ENCODE measurements at places on chromosomes 3 and 15.

DNA sequence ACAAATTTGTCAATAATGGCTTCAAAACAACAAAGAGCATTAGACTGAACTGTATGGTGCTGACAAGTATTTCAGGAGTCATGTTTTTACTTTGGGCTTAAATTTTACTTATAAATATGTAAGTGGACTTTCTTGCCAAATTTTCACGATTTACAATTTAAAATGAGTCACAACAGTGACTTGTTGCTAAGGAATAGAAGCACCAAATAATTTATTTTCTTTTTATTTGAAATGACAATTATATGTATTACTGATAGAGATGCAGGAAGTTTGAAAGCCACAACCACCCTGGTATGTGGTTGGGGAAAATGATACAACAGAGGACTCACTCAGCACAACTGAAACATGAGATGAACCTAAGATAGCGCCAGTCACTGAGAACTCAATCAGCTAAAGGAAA, 90.3 kb downstream of the FMN1 start:
- no peak for DNase-seq

DNA sequence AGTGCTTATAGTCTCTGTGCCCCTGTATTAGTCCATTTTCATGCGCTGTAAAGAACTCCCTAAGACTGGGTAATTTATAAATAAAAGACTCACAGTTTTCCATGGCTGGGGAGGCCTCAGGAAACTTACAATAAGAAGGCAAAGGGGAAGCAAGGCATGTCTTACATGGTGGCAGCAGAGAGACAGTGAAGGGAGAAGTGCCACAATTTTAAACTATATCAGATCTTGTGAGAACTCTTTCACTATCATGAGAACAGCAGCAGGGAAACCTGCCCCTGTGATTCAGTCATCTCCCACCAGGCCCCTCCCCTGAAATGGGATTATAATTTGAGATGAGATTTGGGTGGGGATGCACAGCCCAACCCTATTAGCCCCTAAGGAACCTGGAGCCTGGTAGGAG, 243.2 kb downstream of the EDEM1 start:
- DNase-seq, result no peak

GRCh38 chr3:60056404-60056803, 1006.6 kb upstream of the CFAP20DC start:
- DNase-seq, result no peak

DNA sequence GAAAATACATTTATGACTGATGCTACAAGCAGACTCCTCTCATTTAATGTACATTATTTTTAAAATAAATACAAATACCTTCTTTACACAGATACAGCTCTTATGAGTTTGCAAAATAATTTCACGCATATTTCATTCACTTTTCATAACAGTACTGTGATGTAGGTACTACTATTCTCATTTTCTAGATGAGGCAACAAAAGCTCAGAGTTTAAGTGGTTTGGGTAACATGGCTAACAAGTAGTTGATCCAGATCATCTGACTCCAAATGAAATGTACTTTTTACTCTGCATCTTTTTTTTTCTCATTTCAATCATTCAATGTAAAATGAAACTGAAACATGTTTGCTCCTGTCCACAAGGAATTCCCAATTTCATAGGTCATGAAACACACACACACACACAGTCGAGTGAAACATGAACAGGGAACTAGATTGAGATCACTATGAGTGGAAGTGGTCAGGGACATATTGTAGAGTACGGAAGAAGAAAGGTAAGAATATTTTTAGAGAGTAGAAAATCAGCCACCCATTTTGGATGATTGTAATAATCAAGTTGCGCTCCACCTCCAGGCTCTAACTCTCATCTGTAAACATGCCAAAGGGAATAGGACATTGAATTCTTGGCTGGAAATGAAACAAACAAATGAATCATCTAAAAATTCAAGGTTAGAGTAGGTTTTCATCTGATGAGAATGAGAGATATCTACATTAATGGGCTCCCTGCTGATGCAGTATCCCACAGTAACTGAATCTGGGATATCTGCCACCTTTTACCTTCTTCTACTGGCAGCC, 92.4 kb downstream of the CLDN1 start:
- no peak for DNase-seq

DNA sequence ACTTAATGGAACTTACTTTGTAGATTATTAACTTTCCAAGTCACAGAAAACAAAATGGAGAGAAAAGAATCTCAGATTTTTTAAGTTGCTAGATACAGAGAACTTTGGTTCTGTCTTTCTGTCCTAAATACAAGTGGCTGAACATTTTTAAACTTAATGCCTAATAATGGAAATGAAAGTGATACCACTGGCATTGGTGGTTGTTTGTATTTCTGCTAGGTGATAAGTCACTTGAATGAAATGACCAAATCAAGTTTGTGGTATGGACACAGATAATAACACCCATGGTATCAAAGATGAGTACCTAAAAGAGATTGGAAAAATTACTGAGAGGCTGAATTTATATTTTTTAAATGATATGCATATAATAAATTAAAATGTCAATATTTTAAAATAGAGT, 502.1 kb downstream of the CNTN6 start:
- DNase-seq, result no peak

DNA sequence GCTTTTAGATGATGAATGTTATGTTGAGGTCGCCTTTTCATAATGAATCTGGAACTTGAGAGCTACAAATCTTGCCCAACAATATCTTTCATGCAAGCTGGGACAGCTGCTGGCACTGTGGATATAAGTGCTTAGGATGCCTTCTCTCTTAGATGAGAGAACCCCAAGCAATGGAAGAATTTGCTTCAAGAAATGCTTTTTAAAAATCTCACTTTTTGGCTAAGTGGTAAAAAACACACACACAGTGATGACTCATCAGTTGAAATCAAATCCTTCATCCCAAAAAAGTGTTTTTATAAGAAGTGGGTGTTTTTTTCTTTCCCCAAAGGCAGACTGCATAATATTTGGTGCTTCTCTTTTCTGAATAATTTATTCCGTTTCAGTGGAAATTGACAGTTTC, 38.4 kb upstream of the GALNT15 start:
- no peak for DNase-seq

DNA sequence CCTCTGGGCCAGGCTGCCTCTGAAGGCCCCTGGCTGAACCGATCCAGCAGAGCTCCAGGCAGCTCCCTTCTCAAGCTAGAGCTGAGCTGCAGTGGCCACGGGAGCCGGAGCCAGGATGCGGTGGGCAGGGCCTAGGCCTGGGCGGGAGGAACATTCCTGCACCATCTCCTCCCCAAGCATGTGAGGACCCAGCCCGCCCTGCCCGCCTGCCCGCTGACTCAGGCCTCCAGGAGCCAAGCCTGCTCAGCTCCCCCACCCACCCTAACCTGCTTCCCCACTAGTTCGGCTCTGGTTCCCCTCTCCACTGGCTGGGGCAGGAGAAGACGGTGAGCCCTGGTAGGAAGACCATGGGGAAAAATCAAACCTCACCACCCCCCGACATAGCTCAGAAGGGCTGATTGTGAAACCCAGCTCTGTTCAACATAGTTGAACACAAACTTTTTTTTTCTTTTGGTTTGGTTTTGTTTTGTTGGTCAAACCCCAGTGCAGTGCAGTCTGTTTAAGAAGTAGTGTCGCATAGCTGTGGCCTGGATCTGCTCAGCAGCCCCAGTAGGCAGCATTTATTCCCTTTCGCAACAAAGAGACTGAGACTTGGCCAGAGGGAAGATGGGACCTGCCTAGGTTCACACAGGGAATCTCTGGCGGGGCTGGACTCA, 13.5 kb downstream of the SNX33 start:
- DNase-seq, result peak; percentile 36

GRCh38 chr3:172622916-172623700, 87.8 kb downstream of the NCEH1 start:
- no peak for DNase-seq

DNA sequence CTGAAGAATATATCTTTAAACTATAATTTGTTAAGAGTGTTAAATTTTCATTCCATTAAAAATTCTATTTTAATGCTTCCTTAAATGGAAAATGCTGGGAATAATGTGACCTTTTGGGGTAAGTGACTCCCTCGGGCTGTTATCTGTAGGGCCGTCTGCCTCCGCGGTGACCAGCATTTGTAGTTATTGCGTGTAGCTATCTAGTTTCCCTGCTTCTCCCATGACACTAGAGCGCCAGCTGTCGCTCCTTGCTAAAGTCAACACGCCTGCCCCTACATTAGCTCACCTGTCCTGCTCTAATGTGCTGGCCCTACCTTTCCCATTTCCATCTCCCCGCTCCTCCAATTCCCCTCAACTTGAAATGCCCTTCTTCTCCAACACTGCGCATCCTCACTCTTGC, 12.4 kb upstream of the CHRM5 start:
- no peak for DNase-seq

- no peak for DNase-seq
These were observed 9.1 kb upstream of the SCG3 start for GRCh38 chr15:51672155-51672687.

DNA sequence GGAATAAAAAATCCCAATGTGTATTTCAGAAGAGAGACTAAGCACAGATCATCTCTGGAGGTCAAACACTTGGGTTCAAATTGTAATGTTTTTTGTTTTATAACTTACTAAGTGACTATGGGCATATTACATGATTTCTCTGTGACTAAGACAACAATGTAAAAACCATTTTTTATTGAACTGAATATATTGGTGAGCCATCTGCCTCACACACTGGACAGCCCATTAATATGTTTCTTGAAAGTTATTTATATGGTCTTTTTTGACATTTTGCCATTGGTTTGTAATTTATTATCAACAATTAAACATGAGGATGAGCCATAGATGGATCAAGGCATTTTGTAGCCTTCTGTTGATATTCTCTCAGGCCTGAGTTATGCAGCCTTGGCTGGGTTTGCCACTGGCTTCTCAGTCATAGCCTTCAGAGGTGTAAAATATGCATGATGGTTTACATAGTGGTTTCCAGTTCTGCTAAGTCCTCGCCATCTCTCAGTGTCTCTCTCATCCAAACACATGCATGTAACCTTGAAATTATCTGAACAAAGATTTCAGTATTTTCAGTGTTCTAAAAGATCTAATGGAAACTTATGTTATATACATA, 997.2 kb downstream of the DIPK2A start:
- no peak for DNase-seq

GRCh38 chr3:170766823-170767575, 103.0 kb downstream of the RPL22L1 start:
- no peak for DNase-seq

DNA sequence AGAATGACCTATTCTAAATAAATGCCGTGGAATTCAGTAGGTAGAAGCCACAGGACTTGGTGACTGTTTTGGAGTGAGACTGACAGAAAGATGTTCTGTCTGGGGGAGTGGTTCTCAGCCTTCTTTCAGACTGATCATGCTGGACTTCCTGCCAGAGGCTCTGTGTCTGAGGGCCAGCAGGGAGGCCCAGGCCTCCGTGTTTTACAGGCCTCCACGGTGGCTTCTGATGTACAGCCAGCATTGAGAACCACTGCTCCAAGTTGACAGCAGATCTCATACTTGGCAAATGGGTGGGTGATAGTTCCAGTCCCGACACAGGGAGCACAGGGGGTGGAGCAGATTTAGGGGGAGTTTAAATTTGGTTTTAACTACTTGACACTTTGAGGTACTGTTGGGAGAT, 6.7 kb upstream of the PIGZ start:
- no peak for DNase-seq

- no peak for DNase-seq
These were observed 110.7 kb upstream of the C3orf80 start for GRCh38 chr3:160114355-160114995.

GRCh38 chr3:41673650-41674049, 288.3 kb downstream of the ULK4 start:
- DNase-seq, result no peak

GRCh38 chr3:132448216-132448961, 31.1 kb downstream of the DNAJC13 start:
- no peak for DNase-seq

GRCh38 chr3:134904776-134905646, 110.0 kb downstream of the EPHB1 start:
- no peak for DNase-seq

GRCh38 chr3:129304146-129304961, 25.7 kb downstream of the HMCES start:
- DNase-seq, result no peak

DNA sequence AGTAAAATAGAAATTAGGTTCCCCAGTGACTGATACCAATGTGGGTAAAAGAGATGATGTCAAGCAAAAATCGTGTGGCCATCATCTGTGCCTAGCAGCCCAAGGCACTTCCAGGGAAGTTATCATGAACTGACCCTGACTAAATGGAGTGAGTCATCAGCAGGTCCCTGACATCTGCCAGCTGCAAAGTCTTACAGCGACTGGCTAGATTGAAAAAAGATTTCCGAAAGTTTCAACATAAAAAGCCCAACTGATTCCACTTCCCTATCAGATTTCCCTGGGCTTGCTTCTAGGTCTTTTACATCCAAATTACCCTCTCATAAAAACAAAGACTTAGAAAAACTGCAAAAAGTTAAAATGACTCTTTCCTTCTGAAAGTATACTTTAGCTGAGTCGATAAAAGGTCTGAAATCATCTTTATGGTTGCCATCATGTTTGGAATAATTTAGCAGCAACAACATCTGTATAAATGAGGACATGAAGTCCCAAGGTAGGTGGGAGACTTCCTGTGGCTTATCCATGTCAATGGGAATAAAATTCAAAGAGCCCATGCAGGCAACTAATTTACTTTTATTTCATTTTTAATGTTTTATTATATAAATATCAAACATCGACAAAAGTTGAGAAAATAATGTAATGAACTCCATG, 342.8 kb downstream of the ERC2 start:
- no peak for DNase-seq

- DNase-seq, result peak; percentile 78
These were observed 4.5 kb upstream of the RFT1 start for GRCh38 chr3:53134631-53135232.

GRCh38 chr15:39792844-39793335, 10.2 kb upstream of the FSIP1 start:
- no peak for DNase-seq

- no peak for DNase-seq
These were observed 6.5 kb downstream of the SQOR start for GRCh38 chr15:45641374-45641781.

DNA sequence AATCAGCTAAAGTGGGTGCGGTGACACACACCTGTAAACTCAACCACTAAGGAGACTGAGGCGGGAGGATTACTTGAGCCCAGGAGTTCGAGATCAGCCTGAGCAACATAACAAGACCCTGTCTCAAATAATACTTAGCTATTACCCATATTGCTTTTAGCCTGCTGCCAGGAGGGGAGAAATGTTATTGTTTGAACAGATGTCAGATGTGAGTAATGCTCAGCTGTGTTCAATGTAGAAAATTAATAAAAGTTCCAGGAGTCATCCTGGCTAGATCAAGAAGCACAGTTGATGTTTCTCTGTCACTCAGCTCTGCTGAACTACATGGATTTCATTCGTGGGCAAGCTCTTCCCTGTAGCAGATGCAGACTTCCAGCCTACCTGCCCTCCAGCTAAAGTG, 22.2 kb downstream of the LSM3 start:
- DNase-seq, result no peak

DNA sequence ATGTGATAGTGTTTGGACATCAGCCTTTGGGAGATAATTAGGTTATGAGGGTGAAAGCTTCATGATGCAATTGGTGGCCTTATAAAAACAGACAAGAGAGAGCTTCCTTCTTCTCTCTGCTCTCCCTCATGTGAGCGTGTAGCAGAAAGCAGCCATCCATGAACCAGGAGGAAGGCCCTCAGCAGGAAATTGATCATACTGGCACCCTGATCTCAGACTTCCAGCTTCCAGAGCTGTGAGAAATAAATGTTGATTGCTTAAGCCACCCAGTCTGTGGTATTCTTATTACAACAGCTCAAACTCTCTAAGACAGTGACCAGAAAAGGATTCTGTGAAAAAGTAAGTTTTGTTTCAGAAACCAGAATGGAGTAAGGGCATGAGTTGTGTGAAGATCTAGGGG, 13.3 kb downstream of the STAC start:
- no peak for DNase-seq

- no peak for DNase-seq
These were observed 93.7 kb upstream of the GK5 start for GRCh38 chr3:142319094-142319493.

Data from H1 (cell line).